T1000 (cell line): ENCODE measurements at places on chromosomes 1 and 21.

GRCh38 chr21:18498431-18498830 lies 94.8 kb upstream of the TMPRSS15 start:
- DNase-seq = no peak

- DNase-seq = no peak
Measured at GRCh38 chr1:67601539-67601938, 83.5 kb upstream of the GADD45A start.

DNA sequence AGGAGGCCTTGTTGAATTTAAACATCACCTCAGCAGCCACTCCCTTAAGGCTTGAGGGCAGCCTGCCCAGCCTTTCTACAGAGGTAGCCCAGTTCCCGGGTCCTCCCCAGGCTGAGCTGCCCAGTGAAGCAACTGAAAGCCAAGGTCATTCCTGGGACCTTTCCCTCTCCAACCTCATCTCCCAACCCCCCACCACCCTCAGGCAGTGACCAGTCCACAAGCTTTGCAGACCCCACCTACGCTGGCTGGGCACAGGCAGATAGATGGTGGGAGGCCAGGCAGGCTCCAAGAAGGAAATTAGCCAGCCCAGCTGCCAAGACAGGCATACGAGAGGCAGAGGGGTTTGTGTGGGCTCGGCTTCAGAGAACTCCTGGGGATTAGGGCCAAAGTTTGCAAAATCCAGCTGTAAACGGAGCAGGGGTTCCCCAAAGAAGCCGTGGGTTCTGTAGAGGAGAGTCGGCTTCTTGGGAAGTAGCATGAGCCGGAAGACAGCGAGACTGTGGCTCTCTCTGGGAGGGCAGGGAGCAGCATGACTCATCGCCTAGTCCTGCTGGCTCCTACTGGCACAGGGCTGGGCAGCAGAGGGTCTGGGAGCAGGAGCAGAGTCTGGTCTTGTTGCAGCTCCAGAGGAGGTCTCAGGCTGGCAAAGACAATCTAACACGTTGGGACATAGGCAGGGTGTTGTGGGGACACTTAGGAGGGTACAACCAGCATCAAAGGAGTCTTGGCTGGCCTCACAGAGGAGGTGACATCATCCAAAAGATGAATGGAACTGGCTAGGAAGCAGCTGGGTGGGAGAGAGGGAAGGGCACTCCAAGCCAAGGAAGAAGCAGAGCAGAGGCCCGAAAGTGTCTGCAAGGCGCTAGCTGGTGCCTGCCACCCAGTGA lies 2.8 kb upstream of the ZC3H12A start:
- DNase-seq = peak; percentile 65

- DNase-seq = no peak
Measured at GRCh38 chr1:228871314-228872061, 136.2 kb downstream of the RHOU start.

DNA sequence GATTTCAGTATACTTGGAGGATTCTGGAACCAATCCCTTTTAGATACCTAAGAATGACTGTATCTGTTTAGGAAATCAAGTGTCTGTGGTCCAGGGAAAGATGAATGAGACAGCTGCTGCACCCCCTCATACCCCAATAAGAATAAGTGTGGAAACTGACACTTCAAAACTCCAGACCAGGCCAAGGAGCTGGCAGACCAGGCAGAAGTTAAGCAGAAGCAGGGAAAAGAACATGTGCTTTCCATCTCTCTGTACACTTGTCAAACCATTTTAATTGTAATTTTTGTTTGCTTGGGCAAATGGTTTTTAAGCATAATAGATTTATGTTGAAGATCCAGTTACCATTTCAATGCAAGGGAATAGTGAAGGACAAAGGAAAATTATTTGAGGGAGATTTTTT lies 100.2 kb downstream of the GREM2 start:
- DNase-seq = no peak

GRCh38 chr1:89279011-89279466 lies 6.4 kb upstream of the GBP5 start:
- DNase-seq = no peak

- no peak for DNase-seq
Measured at GRCh38 chr21:35530766-35531165, 481.7 kb upstream of the RUNX1 start.

GRCh38 chr1:31954607-31955283 lies 16.6 kb upstream of the PTP4A2 start:
- DNase-seq = peak; percentile 51

DNA sequence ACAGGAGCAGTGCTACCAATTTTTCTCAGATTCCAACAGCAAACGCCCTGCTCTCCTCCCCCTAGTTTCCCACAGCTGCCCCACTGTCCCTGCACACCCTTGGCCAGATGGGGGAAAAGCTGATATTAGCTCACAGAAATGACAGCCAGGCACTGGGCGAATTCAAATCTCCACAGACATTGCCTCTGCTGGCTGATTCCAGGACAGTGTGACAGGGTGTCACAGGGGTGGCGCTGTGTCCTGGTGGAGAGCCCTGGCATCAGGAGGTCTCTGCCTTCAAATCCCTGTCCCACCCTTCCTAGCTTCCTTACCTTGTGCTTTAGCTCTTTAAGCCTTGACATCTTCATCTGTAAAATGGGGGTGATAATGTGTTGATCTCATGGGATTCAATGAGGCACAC lies 10.4 kb downstream of the OLIG1 start:
- no peak for DNase-seq

- DNase-seq = no peak
Measured at GRCh38 chr1:40606978-40607377, 58.5 kb downstream of the RIMS3 start.

DNA sequence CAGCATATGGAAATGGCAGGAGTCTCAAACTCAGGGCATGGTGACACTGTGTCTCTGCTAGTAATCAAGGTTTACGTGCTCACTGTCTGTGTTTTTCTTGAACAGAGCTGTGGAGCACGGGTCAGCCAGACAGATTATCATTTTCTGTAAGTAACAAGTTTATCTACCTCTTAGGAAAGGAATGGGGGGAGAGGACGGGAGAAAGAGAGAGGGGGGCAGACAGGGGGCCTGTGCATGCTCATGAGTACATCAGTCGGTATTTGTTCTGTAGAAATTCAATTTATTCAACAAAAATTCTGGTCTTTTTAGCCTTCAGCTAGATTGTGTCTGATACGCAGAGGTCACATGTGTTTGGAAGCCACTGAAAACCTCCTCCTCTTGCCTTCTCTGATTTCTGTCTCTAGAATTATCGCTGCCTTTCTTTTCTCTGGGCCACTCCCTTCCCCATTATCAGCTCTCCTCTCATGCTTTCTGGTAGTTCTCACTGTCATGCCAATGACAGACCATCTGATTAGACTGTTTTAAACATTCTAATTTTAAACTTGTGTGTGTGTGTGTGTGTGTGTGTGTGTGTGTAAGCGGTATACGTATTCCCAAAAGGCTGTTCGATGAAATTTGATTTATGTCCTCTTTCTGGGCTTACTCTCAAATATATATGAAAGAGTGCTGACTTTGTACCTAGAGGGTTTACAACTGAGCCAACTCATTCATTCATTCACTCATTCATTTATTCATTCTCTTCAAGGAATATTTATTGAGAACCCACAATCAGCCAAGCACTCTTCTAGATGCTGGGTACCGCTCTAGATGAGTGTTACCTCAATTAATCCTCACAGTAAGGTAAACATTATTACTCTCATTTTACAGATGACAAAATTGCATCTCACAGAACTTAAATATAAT lies 636.9 kb downstream of the KIF26B start:
- no peak for DNase-seq

- DNase-seq = no peak
Measured at GRCh38 chr1:229714964-229715603, 89.0 kb downstream of the URB2 start.

DNA sequence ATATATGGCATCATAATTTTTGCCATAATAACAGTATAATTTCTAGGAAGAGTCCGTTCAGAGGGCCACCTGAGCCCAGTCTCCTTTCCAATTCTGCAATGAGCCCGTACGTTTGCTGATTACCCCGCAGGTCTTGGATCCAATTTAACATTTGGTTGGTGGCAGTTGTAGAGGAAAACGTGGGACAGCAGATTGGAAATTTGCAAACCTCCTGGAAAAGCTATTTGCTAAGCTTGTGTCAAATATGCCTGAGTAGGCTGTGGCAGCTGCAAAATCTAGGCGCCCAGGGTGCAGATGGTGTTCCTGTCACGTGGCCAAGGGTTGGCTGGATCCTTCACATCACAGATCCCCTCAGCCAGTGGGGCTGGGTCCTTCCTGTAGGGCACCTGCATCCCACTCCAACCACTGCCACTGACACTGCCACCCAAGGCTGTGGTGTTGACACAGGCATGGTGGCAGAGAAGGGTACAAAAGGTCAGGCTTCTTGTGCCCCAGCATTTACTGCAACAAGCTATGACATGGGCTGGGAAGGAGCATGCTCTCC lies 174.8 kb upstream of the SYT6 start:
- DNase-seq = no peak

DNA sequence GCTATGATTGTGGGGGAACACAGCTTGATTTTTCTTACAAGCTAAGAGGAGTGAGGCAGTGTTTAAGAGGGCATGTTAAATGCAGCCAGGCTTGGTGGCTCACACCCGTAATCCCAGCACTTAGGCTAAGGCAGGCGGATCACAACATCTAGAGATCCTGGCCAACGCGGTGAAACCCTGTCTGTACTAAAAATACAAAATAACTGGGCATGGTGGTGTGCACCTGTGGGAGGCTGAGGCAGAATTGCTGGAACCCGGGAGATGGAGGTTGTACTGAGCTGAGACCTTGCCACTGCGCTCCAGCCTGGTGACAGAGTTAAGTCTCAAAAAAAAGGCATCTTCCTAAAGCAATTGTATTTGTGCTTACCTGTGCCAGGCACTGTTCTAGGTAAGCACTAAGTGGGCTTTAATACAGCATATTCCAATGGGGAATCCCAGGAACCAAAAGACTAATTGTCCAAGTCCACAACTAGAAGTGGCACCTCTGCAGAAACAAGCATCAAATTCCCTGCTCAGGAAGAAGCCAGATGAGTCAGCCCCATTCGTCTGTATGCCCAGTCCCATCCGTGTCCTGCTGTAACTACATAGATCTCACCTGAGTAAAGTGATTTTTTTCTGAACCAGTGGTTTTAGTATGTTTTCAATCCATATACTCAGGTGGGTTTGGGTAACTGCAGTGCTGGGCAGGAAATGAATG lies 4.6 kb downstream of the RCC1 start:
- no peak for DNase-seq

- no peak for DNase-seq
Measured at GRCh38 chr1:6700853-6701436, 671 bp downstream of the DNAJC11 start.

DNA sequence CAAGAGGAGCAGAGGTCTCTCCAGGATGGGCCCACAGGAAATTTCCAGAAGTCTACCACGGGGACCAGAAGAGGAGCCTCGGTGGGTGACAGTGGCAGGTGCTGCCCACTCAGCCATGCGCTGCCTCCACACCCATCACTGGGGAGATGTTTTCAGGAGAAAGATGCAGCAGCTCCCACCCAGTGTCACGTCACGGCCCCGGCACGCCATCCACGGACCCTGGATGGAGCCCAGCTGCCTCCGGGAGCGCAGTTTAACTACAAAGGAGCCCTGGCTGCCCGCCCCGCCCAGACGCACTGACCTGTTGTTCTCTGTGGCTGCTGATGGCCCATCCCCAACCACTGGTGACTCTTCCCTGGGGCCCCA lies 6.8 kb downstream of the TSPEAR start:
- DNase-seq = no peak

DNA sequence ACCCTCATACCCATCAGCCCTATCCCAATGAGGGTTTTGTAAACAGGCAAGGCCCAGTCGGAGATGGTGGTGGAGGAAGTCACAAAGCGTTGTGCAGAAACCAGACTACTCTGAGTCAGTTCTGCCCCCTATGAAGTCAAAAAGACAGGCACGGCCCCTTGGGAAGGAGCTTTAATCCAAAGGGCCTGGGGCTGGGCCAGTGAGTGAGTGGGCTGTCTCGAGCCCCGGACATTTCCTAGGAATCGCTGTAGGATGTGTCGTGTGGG lies 442 bp upstream of the AHCYL1 start:
- DNase-seq = no peak

DNA sequence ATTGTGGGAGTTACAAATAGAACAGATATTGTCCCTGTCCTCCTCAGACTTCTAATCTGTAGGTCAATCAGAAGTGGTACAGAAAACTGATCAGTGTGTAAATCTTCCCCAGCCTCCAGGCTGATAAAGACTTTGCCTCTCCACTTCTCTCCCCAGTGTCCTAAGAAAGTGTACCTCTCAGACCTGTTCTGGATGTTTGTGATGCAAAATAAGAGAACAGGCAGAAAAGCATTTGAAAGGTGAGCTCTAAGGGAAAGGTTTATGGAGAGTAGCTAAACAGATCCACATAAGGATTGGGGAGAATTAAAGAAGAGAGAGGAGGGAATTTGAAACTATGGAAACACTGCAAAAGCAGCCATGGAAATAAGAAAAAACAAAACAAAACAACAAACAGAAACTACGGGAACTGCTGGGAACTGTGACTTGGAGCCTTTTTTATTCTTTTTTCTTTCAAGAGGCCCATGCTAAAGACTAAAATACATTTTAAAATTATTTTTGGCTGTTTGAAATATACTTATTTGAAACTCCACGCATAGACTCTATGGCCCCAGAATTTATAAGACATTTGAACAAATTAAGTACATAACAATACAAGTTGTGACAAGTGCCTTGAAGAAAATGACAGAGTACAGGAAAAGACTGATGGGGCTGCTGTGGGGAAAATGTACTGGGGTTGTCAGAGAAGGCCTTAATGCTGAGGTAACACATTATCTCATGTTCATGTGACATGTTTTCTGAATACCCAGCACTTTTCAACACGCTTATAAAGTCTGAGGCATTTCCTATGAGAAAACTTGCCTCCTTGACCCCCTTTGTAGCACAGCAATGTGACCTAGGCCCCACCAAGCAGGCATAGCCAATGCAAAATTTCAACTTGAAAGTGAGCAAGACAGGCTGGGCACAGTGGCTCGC lies 51.2 kb downstream of the TRAF5 start:
- DNase-seq = no peak

DNA sequence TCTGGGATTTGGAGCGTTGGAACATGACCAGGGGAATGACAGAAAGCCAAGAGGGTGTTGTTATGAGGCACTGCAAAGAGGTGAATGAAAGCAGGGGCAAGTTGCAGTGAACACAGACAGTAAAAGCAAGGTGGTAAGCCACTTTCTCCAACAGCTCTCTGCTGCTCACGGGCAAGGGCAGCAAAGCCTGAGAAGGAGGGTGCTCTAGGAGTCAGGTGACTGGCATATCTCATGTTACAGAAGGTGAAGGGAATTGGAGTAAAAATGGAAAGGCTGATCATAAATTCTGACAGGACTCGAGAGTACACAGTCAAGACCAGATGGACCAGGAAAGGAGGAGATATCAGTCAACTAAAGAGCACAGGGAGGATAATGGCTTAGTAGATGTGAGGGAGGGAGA lies 14.5 kb downstream of the VAV3 start:
- DNase-seq = no peak

- peak; percentile 76 for DNase-seq
Measured at GRCh38 chr1:227318016-227318852, at the start of gene CDC42BPA. TSS of gene CDC42BPA (minus strand) at chr1:227318492. CDS start at chr1:227317182, 1,310 bp downstream.

DNA sequence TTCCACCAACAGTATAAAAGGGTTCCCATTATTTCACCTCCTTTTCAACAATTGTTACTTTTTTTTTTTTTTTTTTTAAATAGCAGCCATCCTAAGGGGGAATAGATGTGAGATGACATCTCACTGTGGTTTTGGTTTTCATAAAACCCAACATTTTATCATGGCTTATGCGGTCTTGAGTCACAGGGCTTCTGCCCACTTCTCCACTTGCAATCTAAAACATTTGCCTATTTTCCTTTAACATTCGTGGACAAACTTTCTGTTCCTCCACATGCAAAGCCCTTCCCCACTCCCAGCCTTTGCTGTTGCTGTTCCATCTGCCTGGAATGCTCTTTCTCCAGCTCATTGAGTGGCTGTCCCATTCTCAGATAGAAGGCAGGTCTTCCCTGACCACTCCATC lies 239.7 kb upstream of the KCNK2 start:
- peak; percentile 5 for DNase-seq

- no peak for DNase-seq
Measured at GRCh38 chr1:238951809-238952208, 434.6 kb upstream of the CHRM3 start.
